ENCODE measurements at places on chromosomes 3 and 15.

GRCh38 chr3:169669816-169670215 is 6.3 kb upstream of the MECOM start:
- no peak for DNase-seq

DNA sequence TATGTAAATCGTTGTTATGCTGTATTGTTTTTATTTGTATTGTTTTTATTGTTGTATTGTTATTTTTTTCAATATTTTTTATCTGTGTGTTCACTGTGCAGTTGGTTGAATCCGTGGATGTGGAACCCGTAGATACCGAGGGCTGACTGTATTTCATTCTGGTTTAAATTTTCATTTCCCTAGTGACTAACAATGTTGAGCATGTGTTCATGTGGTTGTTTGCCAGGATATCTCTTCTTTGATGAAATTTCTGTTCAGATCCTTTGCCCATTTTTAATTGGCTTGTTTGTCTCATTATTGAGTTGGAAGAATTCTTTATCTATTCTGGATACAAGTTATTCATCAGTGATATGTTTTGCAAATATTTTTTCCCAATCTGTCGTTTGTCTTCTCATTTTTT is 29.7 kb downstream of the STOML1 start:
- DNase-seq, result no peak

DNA sequence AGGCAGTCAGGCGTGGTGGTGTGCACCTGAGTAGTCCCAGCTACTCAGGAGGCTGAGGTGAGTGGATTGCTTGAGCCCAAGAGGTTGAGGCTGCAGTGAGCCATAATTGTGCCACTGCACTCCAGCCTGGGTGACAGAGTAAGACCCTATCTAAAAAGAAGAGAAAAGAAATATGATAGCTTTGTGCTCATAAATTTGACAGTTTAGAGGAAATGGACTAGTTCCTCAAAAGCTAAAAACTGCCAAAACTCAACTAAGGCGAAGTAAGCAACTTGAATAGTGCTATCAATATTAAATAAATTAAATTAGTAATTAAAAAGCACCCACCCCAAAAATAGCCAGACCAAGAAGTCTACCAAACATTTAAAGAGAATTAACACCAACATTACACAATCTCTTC is 24.5 kb upstream of the SLC15A2 start:
- no peak for DNase-seq

- no peak for DNase-seq
These were observed 32.7 kb downstream of the HDC start for GRCh38 chr15:50232791-50233190.

DNA sequence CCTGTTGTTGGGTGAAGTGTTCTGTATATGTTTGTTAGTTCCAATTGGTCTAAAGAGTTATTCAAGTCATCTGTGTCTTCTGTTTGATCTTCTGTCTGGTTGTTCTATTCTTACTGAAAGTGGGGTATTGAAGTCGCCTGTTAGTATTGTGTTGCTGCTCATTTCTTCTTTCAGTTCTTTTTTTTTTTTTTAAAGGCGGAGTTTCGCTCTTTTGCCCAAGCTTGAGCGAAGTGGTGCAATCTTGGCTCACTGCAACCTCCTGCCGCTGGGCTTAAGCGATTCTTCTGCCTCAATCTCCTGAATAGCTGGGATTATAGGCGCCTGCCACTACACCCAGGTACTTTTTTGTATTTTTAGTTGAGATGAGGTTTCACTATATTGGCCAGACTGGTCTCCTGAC is 23.5 kb downstream of the PFN2 start:
- no peak for DNase-seq

DNA sequence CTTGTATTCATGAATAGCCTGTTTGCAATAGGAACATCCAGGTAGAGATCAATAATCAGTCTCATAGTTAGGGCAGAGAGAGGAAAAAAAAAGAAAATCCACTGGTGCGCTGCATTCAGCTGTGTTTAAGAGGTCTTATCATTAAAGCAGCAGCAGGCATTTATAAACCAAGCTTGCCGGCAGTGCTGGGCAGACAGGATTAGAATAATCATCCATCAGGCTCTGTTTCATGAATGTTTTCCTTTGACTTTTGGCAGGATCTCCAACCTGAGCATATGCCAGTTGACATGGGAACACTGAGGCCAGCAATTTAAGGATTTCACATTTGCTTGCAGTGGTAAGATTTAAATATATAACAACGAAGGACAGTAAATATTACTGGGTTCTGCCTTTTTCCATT is 305.2 kb upstream of the SEMA6D start:
- DNase-seq, result no peak

- DNase-seq, result no peak
These were observed 248.1 kb upstream of the NR2E3 start for GRCh38 chr15:71562251-71562650.

DNA sequence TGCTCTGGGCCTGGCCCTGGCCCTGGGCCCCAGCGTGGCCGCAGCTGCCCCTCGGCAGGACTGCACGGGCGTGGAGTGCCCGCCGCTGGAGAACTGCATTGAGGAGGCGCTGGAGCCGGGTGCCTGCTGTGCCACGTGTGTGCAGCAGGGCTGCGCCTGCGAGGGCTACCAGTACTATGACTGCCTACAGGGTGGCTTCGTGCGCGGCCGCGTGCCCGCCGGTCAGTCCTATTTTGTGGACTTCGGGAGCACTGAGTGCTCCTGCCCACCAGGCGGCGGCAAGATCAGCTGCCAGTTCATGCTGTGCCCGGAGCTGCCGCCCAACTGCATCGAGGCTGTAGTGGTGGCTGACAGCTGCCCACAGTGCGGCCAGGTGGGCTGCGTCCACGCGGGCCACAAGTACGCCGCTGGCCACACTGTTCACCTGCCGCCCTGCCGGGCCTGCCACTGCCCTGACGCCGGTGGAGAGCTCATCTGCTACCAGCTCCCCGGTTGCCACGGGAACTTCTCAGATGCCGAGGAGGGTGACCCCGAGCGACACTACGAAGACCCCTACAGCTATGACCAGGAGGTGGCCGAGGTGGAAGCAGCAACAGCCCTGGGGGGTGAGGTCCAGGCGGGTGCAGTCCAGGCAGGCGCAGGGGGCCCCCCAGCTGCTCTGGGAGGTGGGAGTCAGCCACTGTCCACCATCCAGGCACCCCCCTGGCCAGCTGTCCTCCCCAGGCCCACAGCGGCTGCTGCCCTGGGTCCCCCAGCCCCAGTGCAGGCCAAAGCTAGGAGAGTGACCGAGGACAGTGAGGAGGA is 21.7 kb downstream of the FBLN2 start:
- no peak for DNase-seq

DNA sequence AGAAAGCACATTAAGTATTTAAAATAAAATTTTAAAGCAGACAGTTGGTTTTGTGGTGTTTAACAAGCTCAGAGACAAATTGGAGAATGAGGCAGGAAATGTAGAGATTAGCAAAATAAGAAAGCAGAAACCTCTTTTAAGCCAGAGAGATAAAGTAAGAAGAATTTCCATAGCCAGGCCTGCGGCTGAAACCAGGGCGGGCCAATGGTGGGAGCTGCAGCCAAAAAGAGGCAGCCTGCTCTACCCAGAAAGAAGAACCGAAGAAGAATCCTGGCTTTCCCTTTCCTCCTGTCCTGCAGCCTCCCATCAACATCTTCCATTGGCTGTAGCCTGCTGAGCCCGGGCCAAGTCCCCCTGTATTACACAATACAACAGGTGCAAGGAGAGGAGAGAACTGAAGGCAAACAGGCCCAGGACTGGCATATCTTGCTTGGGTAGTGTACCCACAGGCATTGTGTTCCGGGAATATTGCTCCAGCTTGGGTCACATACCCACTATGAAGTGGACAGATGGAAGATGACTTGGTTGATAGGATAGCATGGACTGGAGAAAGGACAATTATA is 11.5 kb upstream of the TFG start:
- DNase-seq, result no peak

DNA sequence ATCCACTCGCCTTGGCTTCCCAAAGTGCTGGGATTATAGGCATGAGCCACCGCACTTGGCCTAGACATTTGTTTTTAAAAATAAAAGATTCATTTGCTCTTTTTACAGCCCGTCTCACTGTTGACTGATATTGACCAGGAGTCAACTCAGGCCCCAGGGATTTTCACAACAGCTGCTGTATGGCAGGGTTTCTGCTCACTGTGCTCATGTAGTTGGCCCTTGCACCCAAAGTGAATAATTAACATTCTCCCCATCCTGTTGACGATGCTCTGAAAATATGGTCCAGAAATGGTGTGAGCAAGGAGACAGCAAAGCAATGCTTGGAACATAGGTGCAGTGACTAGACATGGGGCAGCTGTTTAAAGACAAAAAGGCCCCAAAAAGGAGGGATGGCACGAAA is 2.9 kb upstream of the CCR5 start:
- no peak for DNase-seq

DNA sequence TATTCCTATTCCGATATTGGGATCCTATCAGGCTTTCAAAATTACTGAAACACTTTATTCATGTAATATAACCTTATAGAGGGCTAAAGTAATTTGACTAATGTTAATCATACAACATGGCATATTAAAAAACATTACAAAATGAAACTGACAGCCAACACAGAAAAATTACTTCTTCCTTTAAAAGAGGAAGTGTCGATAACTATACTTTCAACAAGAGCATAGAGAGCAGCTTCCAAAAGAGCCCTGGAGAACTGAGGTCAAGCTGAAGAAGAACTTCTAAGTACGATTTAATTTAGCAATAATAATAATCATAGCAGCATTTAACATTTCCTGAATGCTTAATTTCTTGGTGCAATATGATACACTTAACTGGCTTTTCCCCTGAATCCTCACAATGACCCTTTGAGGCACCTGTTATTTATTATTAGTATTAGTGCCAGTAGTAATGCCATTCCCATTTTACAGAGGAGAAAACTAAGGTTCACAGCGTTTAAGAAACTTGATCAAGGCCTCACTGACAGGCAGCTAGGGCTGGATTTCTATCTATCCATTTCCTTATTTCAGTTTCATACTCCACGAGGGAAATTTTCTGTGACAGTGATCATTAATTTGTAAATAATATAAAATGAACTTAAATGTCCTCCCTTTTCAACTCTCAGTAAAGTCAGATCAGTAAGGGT is 181.6 kb downstream of the CFAP20DC start:
- DNase-seq, result no peak

DNA sequence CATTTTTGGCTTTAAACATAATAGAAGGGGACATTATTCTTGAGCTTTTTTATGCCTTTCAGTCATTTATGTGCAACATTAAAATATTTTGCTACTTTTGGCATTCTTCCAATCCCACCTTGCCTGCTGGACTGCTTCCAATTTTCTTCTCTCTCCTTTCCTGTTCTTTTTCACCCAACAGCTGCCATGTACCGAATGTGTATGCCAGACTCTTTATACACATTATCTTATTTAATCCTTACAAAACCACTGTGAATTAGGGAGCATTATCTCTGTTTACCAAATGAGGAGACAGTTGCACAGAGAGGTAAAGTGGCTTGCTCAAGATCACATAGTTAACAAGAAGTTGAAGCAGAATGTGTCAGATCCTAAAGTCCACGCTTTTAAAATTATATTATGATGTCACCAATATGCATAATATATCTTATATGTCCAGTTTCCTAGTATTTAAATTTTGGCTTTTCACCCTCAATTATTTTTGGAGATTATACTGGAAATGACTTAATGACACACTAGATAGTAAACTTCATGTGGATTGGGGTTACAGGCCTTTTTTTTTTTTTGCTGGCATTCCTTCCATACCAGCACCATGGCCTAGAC is 231.5 kb downstream of the THRB start:
- no peak for DNase-seq

DNA sequence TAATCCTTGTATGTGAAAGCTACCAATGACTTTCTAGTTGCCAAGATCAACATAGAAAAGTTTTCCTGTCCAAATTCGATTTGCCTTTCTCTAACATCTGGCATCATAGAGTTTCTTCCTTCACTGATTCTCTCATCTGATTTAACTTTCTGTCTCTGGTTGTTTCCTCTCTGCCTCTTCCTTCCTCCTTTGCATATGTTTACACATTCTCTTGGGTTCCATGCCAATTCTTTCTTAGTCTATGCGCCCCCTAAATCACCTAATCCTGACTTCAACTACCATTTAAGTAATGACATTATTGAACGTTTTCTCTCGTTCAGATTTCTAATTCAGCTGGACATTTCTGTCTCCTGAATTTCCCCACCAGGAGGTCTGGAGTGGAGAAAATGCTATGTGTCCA is 561.9 kb upstream of the TGFBR2 start:
- DNase-seq, result no peak

GRCh38 chr3:62201438-62202035 is 171.8 kb downstream of the FEZF2 start:
- no peak for DNase-seq

GRCh38 chr15:62894322-62895085 is 148.0 kb upstream of the TPM1 start:
- no peak for DNase-seq

GRCh38 chr3:9810433-9810770 is 340 bp downstream of the TTLL3 start:
- DNase-seq, result no peak

GRCh38 chr3:137259089-137259488 is 301.3 kb downstream of the IL20RB start:
- no peak for DNase-seq

DNA sequence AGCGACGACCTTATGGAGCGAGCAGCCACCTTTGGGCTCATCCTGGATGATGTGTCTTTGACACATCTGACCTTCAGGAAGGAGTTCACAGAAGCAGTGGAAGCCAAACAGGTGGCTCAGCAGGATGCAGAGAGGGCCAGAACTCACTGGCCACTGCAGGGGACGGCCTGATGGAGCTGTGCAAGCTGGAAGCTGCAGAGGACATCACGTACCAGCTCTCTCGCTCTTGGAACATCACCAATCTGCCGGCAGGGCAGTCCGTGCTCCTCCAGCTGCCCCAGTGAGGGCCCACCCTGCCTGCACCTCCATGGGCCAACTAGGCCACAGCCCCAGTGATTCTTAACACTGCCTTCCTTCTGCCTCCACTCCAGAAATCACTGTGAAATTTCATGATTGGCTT is 10.4 kb downstream of the NR1I2 start:
- no peak for DNase-seq

All from stimulated activated CD8-positive, alpha-beta memory T cell treated with anti-CD3 and anti-CD28 coated beads, Interleukin-4, amount 100 ng/mL, for 24 hours (primary cell).